ENCODE measurements at places on chromosomes 7 and 10. TPM values are rescaled to one million over a fixed set of nuclear protein-coding genes. Genes with fewer than 3 reads are reported as not detected.

DNA sequence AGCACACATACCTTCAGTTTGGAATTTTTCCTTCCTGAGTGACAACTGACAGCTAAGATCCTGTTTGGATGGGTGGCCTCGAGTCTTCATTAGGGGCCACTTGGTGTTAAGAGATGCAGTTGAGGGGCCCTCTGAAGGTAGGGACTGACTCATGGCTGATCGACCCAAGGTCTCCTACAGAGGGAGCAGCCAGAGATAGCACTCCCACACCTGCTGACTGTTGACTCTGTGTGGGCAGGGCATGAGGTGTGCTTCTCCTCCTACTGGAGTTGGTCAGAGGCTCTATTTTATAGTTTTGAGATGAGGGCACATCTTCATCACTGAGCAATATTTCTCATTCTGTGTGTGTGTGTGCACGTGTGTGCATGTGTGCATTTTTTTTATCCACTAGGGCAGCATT lies 378.8 kb upstream of the PODXL start:
- no peak for DNase-seq

- DNase-seq = no peak
These were observed 20.2 kb upstream of the RPA3 start for GRCh38 chr7:7738622-7739021.

DNA sequence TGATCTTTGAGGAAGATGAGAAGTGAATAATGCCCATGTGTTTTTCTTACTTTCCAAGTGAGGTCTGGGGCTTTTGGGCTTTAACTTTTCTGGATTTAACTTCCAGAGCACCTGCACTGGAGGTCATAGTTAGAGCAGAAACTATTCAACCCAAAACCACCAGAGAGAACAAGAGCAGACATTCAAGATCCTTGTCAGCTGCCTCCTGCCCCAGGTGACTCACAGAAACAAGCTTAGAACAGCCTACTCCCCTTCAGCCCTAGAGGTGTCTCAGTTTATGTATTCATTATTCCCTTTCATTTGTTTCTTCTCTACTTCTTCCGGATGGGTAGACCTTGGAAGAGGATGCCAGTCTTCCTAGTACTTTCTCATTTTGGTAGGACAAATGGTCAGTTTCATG lies 270.5 kb downstream of the CNTNAP2 start:
- DNase-seq = no peak

DNA sequence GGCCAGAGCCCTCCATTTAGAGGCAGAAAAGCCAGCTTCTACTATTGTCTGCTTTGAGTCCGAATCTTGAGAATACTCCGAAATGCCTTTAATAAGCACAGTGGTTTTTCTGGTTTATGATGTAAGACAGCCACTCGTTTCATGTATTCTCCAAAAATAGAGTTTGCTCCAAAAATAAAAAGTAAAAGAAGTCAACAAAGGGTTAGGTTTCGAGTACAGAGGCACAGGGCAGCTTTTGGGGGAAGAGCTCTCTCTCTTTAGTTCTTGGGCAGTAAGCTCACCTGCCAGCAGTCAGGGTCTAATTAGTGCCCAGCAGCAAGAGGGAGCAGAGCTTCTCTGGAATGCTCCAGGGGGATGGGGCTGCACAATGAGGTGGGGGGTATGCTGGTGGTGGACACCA lies 20.2 kb downstream of the CREB3L2 start:
- no peak for DNase-seq

- DNase-seq = no peak
These were observed 4.6 kb upstream of the NOBOX start for GRCh38 chr7:144408121-144408520.

- DNase-seq = no peak
These were observed 2.3 kb downstream of the DENND2A start for GRCh38 chr7:140638173-140638791.

DNA sequence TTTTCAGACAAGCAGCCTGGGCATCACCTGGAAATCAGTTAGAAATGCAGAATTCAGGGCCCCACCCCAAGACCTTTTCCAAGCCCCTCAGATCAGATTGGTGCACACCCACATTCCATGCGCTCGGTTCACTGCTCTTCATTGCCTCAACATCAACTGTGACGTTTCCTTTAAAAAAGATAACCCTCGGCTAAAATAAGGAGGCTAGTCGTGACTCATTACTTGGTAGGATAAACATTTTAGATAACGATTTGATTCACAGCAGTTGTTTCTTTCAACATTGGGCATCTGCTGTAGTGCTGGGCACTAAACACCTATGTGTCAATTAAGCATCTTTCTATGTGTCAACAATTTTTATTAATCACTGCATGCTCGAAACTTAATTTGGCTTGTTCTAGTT lies 191.1 kb upstream of the LRGUK start:
- no peak for DNase-seq

GRCh38 chr10:129958148-129958628 lies 5.9 kb downstream of the EBF3 start:
- DNase-seq = no peak

GRCh38 chr10:59266321-59266720 lies 89.9 kb downstream of the PHYHIPL start:
- DNase-seq = no peak

DNA sequence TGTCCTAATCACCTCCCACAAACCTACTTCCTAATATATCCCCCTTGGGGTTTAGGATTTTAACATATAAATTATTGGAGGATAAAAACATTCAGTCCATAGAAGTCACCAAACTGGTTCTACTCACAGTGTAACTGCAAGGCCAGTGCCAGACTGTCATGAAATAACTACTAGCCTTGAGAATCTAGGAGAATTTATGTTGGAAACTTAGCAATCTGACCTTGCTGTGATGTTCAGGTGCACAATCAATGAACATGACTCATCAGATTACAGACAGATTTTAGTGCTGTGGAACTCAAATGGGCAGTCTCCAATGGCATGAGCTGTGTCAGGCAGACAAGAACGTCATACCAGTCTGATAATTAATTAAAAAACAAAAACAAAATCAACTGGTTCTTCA lies 571.4 kb upstream of the IGFBP3 start:
- no peak for DNase-seq

DNA sequence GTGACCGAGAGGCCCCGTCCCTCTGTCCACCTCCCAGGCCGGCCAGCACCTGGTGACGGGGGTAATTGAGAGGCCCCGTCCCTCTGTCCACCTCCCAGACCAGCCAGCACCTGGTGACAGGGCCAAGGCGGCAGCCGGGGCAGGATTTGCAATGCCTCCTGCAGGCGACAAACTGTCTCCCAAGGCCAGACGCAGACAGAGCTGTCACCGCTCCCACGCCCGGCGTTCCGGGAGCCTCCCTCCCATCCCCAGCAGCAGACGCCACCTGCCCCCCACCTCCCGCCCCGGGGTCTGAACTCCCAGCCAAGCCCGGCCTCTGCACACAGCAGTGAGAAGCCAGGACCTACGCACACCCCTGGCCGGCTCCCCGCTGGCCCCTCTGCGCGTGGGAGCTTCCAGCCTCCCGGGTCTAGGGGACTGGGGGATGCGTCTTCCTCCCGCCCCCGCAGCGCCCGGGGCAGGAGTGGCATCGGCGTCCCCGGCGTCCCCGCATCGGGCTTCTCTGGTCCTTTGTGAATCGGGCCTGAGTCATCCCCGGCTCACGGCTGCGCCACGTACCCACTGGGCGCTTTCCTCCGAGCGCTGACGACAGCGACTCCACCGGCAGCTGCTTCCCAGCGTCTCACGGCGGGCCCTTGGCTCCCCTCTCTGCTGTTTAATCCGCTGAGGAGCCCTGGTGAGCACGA lies 95.1 kb upstream of the DIP2C start:
- peak; percentile 45 for DNase-seq

The HNRNPA2B1 gene
- 707 TPM for total RNA-seq

The WAC gene
- 79.9 TPM for total RNA-seq

The STEAP1 gene
- 3.5 TPM for total RNA-seq

The SPDYE9 gene
- not detected for total RNA-seq
